ENCODE measurements at places on chromosomes 11 and 22.

- DNase-seq: no peak
These were observed 28.6 kb downstream of the RAB30 start for GRCh38 chr11:83042964-83043711.

GRCh38 chr22:20550057-20550817 lies 42.8 kb downstream of the MED15 start:
- no peak for DNase-seq

DNA sequence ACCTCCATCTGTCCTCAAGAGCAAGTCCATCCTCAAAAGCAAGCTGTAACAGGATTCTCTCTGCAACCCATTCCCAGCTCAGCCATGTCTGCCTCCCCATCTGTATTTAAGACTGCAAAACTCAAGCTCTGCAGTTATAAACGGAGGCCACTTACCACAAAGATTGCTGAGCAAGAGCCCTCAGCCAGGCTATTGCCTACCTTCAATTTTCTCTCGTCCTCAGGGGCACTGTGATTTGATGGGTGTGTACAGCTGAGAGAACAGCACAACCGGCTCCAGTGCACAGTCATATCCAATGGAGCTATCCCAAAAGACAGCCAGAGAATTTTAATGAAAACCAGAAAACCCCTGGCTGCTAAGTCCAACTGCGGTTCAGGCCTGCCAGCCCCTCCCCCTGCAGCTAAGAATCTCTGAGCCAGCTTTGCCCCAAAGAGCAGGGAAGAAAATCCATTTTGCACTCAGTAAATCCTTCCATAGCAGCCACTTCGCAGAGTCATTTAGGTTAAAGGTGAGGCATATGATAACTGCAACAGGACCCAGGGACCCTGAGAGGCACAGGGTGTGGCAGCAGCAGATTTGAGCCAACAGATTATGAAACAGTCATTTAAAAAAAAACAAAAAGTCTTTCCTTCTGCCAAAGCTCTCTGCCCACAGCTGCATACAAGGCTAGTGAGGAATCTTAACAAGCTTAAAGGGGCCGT lies 37.6 kb downstream of the RAB30 start:
- DNase-seq: no peak

- DNase-seq: no peak
These were observed 32.4 kb upstream of the ARHGAP32 start for GRCh38 chr11:129224538-129224937.

DNA sequence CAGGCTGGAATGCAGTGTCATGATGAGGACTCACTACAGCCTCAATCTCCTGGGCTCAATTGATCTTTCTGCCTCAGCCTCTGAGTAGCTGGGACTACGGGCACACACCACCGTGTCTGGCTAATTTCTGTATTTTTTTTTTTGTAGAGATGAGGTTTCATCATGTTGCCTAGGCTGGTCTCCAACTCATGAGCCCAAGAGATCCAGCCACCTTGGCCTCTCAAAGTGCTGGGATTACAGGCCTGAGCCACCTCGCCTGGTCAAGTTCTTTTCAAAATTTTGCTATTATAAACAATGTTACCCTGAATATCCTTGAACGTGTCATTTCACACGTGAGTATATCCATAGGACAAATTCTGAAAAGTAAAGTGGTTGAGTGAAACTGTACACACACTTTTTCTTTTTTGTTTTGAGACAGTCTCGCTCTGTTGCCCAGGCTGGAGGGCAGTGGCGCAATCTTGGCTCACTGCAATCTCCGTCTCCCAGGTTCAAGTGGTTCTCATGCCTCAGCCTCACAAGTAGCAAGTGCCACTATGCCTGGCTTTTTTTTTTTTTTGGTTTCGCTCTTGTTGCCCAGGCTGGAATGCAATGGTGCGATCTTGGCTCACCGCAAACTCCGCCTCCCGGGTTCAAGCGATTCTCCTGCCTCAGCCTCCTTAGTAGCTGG lies 21.6 kb upstream of the EP300 start:
- no peak for DNase-seq

- DNase-seq: peak; percentile 4
These were observed 1.1 kb downstream of the EXT2 start for GRCh38 chr11:44096360-44097185.

Data from stimulated activated CD4-positive, alpha-beta T cell treated with anti-CD3 and anti-CD28 coated beads, Interleukin-4, amount 100 ng/mL, for 1 hour (primary cell).